ENCODE measurements at places on chromosomes 6 and 20. TPM values are rescaled to one million over a fixed set of nuclear protein-coding genes. Genes with fewer than 3 reads are reported as not detected.
A peak's percentile ranks its signal among the peaks of the same experiment; 100 is the strongest.

- H3K27me3 ChIP-seq, result no peaks in the 10 kb centered on the region
- H3K4me3 ChIP-seq, result peak overlapping the region; percentile 54
- peak; percentile 43 for DNase-seq
- H3K36me3 ChIP-seq, result no peaks in the 10 kb centered on the region
Measured at GRCh38 chr6:150143516-150144293, 861 bp downstream of the PPP1R14C start.

GRCh38 chr6:44176762-44177509 is 18.3 kb downstream of the CAPN11 start:
- no peaks in the 10 kb centered on the region for H3K36me3 ChIP-seq
- no peak overlapping the region for H3K27ac ChIP-seq
- no peak for DNase-seq
- no peaks in the 10 kb centered on the region for H3K27me3 ChIP-seq
- H3K4me1 ChIP-seq, result peaks cover 3% of the 10 kb centered on the region
- no peak overlapping the region for H3K4me3 ChIP-seq

GRCh38 chr6:90078513-90079289 is 184.4 kb downstream of the GJA10 start:
- H3K36me3 ChIP-seq, result no peaks in the 10 kb centered on the region
- DNase-seq, result no peak
- no peak overlapping the region for H3K4me3 ChIP-seq
- H3K27me3 ChIP-seq, result no peaks in the 10 kb centered on the region
- H3K4me1 ChIP-seq, result no peaks in the 10 kb centered on the region
- H3K27ac ChIP-seq, result no peak overlapping the region

DNA sequence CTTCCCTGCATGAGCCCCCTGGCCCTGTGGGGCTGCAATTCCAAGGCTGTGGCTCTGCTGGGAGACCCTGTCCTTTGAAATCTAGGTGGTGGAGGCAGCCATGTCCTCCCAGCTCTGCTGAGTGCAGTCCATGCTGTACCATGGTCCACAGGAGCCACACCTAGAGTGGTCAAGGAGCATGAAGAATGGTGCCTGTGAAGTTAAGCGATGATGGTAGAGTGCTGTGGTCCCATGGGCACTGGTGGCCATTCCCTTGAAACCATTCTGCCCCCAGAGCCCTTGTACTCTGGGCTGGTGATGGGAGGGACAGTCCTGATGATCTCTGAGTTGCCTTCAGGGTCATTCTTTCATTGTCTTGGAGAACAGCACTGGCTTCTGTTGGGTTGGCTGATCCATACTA is 55.3 kb downstream of the EFCAB8 start:
- H3K36me3 ChIP-seq, result no peaks in the 10 kb centered on the region
- H3K27ac ChIP-seq, result no peak overlapping the region
- no peak for DNase-seq
- no peak overlapping the region for H3K4me3 ChIP-seq
- H3K4me1 ChIP-seq, result no peaks in the 10 kb centered on the region

GRCh38 chr6:130027948-130028347 is 9.6 kb downstream of the L3MBTL3 start:
- H3K4me1 ChIP-seq, result no peaks in the 10 kb centered on the region
- no peaks in the 10 kb centered on the region for H3K27me3 ChIP-seq
- no peak overlapping the region for H3K4me3 ChIP-seq
- H3K36me3 ChIP-seq, result no peaks in the 10 kb centered on the region
- H3K27ac ChIP-seq, result no peak overlapping the region

- no peak overlapping the region for H3K4me3 ChIP-seq
- no peaks in the 10 kb centered on the region for H3K27me3 ChIP-seq
- H3K27ac ChIP-seq, result no peak overlapping the region
- H3K36me3 ChIP-seq, result no peaks in the 10 kb centered on the region
Measured at GRCh38 chr6:106256201-106256968, 69.2 kb downstream of the ATG5 start.

- peaks cover 12% of the 10 kb centered on the region for H3K4me1 ChIP-seq
- DNase-seq, result no peak
- H3K27me3 ChIP-seq, result no peaks in the 10 kb centered on the region
- no peak overlapping the region for H3K27ac ChIP-seq
Measured at GRCh38 chr6:31090973-31091364, 21.4 kb downstream of the C6orf15 start.

Gene GLP1R
- polyA plus RNA-seq, result 1.1 TPM

DNA sequence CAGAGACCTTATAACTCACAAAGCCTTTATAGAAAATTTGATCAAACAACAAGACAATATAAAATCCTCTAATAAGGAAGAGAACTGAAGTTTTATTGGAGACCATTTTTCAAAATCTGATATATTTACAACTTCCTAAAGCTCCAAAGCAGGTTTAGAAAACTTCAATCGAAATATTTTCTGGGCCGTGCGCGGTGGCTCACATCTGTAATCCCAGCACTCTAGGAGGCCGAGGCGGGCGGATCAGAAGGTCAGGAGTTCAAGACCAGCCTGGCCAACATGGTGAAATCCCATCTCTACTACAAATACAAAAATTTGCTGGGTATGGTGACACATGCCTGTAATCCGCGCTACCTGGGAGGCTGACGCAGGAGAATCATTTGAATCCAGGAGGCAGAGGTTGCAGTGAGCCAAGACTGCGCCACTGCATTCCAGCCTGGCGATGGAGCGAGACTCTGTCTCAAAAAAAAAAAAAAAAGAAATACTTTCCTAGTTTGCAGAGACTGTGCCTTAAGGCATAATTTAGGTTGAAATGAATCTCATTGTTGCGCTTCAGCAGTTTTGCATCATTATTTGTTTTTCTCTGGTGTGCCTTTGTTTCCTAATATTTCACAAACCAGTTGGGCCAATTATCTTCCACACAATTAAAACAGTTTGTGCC is 60.6 kb upstream of the ASIP start:
- no peak overlapping the region for H3K27ac ChIP-seq
- H3K36me3 ChIP-seq, result no peaks in the 10 kb centered on the region
- H3K27me3 ChIP-seq, result no peaks in the 10 kb centered on the region
- no peak for DNase-seq

Gene EEF1A2
- 881 TPM for polyA plus RNA-seq

Gene TAB2
- polyA plus RNA-seq, result 13.6 TPM

DNA sequence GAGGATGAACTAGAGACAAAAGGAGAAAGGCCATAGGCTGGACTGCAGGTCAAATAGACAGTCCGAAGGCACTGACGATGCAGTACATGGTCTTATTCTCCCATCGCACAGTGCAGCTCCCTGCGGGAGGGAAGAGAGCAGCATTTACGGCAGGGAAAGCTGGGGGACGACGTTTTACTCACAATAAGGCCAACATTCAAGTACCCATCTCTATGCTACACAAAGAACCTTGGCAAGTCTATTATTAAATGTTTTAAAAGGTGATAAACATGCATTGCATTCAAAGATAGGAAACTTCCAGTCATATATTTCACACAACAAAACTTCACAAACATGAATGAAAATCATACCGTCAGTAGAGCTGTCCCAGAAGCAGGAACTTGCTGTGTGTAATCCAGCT is 7.8 kb downstream of the DYNLT1 start:
- peaks cover 39% of the 10 kb centered on the region for H3K4me1 ChIP-seq
- no peak overlapping the region for H3K4me3 ChIP-seq
- H3K27me3 ChIP-seq, result no peaks in the 10 kb centered on the region
- H3K36me3 ChIP-seq, result no peaks in the 10 kb centered on the region

DNA sequence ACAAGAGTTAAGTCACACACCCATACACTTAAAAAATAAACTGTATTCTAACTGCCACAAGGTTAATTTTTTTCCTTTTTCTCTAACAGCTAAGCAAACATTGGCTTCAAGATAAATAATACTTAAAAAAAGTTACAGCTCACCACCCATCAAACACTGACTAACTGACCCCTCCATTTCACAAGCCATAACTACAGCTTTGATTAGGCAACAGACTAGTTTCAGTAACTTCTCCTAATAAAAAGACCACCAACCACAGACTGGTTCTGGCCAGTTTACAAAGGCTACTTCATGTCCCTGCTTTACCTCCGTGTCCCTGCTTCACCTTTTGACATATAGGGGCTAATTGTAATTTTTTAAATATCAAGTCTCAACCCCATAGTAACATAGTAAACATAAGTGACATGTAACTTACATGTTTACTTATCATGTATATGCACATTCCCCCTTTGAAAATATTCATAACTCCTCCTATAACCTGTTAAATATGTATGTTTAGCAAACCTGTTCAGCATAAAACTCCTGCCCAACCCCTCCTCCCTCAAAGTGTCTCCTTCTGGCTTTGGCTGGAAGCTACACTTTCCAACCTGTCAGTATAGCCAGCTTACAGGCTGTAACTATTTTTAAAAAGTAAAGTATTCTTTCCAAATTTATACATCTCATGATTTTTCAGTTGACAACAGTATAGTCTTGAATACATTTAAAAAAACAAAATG is 15.1 kb upstream of the POM121L2 start:
- no peaks in the 10 kb centered on the region for H3K27me3 ChIP-seq
- H3K4me1 ChIP-seq, result no peaks in the 10 kb centered on the region
- H3K4me3 ChIP-seq, result no peak overlapping the region
- H3K27ac ChIP-seq, result no peak overlapping the region
- H3K36me3 ChIP-seq, result no peaks in the 10 kb centered on the region
- no peak for DNase-seq

DNA sequence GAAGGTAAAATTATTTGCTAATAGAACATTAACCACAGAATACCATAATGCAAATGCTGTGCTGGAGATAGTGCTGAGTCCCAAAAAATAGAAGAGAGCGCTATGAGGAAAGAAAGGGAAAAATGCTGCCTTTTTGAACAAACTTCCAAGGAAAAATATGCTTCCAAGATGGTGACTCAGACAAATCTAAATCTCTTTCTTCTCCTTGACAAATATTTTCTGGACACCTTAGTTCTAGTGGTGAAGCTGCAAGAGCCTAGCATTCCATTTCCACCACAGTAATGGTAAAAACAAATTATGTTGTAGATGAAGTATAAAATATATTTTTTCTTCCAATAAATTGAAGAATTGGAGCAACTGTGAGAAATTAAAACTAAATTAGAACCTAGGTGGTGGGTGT is 155.6 kb upstream of the TBX18 start:
- no peak for DNase-seq
- no peak overlapping the region for H3K27ac ChIP-seq
- no peaks in the 10 kb centered on the region for H3K4me1 ChIP-seq
- no peaks in the 10 kb centered on the region for H3K36me3 ChIP-seq

- H3K27me3 ChIP-seq, result no peaks in the 10 kb centered on the region
- no peak for DNase-seq
- no peak overlapping the region for H3K4me3 ChIP-seq
- H3K27ac ChIP-seq, result no peak overlapping the region
Measured at GRCh38 chr6:114537977-114538376, 195.2 kb upstream of the HS3ST5 start.

GRCh38 chr6:129211626-129212025 is 328.7 kb downstream of the LAMA2 start:
- DNase-seq, result no peak
- H3K4me3 ChIP-seq, result no peak overlapping the region
- no peaks in the 10 kb centered on the region for H3K36me3 ChIP-seq
- no peaks in the 10 kb centered on the region for H3K27me3 ChIP-seq
- H3K27ac ChIP-seq, result no peak overlapping the region

Gene MCM9
- polyA plus RNA-seq, result 3.3 TPM

DNA sequence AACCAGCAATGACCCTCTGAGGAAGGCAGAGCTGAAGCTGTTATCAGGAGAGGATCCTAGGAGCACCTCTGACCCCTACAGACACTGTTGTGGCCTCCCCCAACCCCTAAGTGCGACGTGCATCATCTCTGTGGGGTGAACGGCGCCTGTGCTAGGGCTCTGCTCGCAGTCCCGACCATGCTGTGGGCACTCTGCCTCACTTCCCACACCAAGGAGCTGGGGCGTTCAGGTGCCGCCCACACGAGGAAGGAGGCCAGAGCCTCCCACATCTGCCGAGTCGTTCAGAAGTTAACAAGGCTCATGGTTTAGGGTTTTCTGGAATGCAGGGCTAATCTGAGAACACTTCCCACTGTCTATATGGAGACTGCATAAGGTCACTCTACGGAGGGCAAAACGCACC is 62.1 kb downstream of the GINS1 start:
- DNase-seq, result no peak
- H3K36me3 ChIP-seq, result no peaks in the 10 kb centered on the region
- no peak overlapping the region for H3K27ac ChIP-seq
- H3K4me3 ChIP-seq, result no peak overlapping the region
- H3K4me1 ChIP-seq, result no peaks in the 10 kb centered on the region

Gene MPC1
- 359 TPM for polyA plus RNA-seq

Gene EFCAB8
- polyA plus RNA-seq, result not detected

Gene ATP6V1G2
- polyA plus RNA-seq, result 2.5 TPM

Gene PLN
- 848 TPM for polyA plus RNA-seq

GRCh38 chr6:43505718-43506117 is 4.4 kb downstream of the LRRC73 start:
- H3K4me3 ChIP-seq, result no peak overlapping the region
- H3K4me1 ChIP-seq, result peaks cover 37% of the 10 kb centered on the region
- H3K27me3 ChIP-seq, result no peaks in the 10 kb centered on the region
- H3K36me3 ChIP-seq, result peaks cover 50% of the 10 kb centered on the region
- DNase-seq, result no peak

DNA sequence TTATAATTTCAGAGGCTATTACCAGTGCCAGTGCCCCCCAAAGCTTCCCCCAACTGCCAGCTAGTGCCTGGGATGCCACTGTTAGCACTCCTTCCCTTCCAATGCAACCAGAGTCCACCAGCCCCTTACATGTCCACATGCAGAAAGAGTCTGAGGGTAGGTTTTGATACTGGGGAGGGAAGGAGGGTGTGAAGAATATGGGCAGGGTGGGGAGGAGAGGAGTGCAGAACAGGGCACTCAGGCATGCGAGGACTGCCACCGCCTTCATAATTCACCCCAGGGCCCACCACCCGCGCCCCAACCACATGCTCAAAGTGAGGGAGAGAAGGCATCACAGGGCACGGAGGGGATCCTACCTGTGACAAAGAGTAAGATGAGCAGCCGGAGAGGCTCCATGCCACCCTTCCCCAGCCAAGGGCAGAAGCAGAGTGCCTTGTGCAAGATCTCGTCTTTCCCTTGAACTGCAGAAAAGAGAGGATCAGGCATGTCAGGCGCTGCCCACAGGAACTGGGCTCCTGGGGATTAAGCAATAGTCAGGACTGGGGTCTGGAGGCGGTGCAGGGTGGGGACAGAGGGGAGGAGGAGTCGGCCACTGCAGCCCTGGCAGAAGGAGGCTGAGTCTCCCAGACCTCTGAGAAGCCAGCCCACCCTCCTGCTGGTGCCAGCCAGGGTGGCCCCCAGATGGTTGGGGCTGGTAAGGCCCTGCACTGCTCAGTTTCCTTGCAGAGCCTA is at the start of gene TREM2:
Gene TREM2, minus strand, starts transcription at position 430 of the 732 bp plus-strand sequence. Its CDS starts 34 bp downstream, at position 396.
- no peaks in the 10 kb centered on the region for H3K4me1 ChIP-seq
- H3K4me3 ChIP-seq, result no peak within 1 kb of the TSS
- H3K36me3 ChIP-seq, result no peaks in the 10 kb centered on the region
- H3K27me3 ChIP-seq, result no peaks in the 10 kb centered on the region
- H3K27ac ChIP-seq, result no peak within 1 kb of the TSS

Gene ABHD16B
- polyA plus RNA-seq, result 0.32 TPM

- no peaks in the 10 kb centered on the region for H3K27me3 ChIP-seq
- no peak overlapping the region for H3K4me3 ChIP-seq
- peaks cover 29% of the 10 kb centered on the region for H3K4me1 ChIP-seq
- no peak for DNase-seq
- no peaks in the 10 kb centered on the region for H3K36me3 ChIP-seq
Measured at GRCh38 chr20:60136645-60137401, 178.6 kb downstream of the CDH26 start.
